ENCODE measurements at places on chromosomes 7 and 10. TPM values are rescaled to one million over a fixed set of nuclear protein-coding genes. Genes with fewer than 3 reads are reported as not detected.

- no peak for DNase-seq
Measured at GRCh38 chr7:8159595-8159994, 102.4 kb downstream of the ICA1 start.

DNA sequence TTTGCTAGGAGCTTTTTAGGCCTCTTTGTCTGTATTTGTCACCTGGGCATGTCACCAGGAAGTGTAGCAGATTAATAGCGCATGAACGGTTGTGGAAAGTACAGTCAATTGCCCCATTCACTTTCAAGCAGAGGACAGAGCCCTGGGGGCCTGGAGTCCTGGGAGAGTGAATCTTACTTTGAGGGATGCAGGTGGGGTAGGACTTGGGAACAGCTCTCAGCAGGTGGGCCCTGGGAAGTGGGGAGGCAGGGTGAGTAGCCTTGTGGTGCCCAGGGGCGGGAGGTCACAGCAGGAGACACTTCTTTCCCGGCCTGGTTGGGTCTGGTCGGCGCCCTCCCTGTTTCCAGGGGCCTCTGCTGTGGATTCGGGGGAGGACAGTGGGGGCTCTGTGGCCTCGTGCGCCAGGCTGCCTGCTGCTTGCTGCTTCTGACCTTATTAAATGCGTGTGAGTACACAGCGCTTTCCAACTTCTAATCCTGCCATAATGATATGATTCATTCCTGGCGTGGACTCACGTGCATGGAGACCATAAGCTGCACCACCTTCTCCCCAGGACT is 51.6 kb upstream of the AQP1 start:
- no peak for DNase-seq

The OR2A1 gene
- not detected for total RNA-seq

The SP4 gene
- total RNA-seq: 4.8 TPM

The BMPR1A gene
- 0.65 TPM for total RNA-seq

- no peak for DNase-seq
Measured at GRCh38 chr10:76023007-76023406, 591.6 kb downstream of the LRMDA start.

All from lung microvascular endothelial cell (primary cell).